ENCODE measurements at places on chromosomes 12 and 14.

DNA sequence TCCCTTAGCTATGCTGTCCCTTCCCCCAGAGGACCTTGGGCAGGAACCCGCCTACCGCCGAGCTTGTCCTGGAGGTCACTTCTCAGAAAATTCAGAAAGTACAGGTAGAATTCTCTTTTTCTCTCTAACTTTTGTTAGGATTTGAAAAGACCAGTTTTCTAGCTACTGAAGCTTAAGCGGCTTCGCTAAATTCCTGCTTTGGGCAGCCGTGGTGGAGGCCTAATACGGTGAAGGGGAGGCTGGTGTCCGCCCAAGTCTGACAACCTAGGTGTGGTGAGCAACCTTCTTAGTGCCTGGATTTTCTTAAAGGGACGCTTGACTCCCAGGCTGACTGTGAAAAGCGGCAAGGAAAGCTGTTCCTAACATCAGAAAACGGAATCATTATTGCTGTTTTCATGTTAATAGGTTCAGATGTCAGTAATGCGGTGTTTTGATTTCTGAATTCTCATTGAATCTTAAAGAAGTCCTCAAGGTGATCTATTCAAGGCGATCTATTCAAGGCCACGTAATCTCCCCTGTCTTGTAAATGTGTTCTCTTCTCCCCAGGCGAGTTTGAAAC is 835 bp downstream of the FGD4 start:
- peak; percentile 77 for DNase-seq

GRCh38 chr12:835754-836518 is 83.6 kb downstream of the WNK1 start:
- DNase-seq: no peak

DNA sequence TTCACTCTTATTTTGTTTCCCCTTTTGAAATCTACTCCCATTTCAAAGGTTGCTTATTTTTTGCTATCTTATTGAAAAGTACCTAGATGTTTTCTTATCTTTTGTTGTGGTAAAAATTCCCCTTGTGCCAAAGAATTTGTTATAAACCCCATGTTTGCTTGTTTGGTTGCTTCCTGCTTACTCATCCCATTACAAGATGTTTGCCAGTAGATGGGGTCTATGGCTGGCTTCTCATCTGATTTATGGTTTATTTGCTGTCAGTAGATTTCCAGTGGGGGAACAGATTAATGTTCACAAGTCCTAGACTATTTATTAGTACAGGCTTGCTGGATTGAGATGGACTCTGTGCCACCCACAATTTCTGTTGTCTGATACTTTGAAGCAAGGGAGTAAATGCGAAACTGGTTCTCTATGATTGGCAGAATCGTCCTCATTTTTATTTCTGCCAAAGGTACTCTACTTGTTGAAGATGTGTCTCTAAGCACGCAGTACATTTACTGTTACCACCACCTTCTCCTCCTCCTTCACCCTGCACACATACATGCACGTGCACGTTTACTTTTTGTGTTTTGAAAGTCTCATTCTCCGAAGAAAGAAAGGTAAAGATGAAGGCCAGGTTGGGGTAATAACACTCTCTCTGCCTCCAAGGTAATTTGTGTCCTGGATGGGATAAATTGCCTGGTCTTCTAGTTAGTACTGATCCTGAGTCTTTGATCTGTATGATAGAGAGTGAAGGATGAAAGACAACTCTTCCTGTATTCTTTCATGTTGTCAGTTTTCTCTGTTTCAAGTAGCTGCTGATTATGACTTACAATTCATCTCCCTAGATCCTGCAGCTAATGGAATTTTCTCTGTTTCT is 117.2 kb upstream of the ATP2B1 start:
- DNase-seq: no peak

- DNase-seq: peak; percentile 93
These were observed 10.9 kb downstream of the TCHP start for GRCh38 chr12:109910969-109911348.

- DNase-seq: peak; percentile 67
These were observed 68.3 kb downstream of the DERA start for GRCh38 chr12:15979096-15980092.

DNA sequence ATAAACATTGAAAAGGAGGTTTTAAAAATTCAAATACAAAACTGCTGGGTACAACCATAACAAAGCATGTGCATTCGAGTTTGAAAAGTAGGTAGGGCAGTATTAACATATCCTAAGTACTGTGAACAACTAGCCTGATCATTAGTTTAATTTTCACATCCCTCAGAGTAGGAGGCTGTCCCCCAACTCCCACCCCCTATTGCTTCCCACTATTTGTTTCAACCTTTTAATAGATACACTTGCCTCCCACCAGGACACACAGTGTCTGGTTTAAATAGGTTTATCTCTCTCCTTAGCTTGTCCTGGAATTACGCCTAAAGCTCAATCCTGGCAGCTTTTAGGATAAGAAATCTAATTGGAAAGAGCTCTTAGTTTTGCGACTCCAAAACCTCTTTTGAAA is 2.1 kb downstream of the TAOK3 start:
- DNase-seq: no peak

GRCh38 chr12:131114271-131114670 is 160.6 kb downstream of the ADGRD1 start:
- no peak for DNase-seq

DNA sequence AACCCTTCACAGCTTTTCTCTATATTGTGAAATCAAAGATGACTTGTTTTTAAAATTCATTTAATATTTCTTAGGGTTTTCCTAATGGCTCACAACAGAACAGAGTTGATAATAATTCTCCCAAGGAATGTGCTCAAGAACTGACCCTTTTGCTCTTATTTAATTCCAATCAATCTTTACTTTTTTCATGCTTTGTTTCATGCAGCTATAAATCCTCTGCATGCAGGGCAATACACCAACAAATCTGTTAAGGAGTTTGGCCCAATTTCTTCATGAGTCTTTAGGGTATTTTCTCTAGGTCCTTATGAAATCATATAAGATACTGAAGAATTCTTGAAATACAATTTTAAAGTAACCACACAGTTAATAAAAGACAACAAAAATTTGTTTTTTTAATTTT is 264.2 kb downstream of the SLC6A15 start:
- no peak for DNase-seq

- peak; percentile 70 for DNase-seq
These were observed 19.1 kb downstream of the SH2B3 start for GRCh38 chr12:111424793-111425251.

GRCh38 chr12:56622535-56622934 is 7.6 kb downstream of the BAZ2A start:
- no peak for DNase-seq

- DNase-seq: peak; percentile 79
These were observed 23.6 kb upstream of the TMEM260 start for GRCh38 chr14:56555921-56556570.

GRCh38 chr12:104448031-104448430 is 8.7 kb upstream of the CHST11 start:
- DNase-seq: no peak

- DNase-seq: peak; percentile 15
These were observed 454.2 kb downstream of the AEBP2 start for GRCh38 chr12:19893514-19893913.

DNA sequence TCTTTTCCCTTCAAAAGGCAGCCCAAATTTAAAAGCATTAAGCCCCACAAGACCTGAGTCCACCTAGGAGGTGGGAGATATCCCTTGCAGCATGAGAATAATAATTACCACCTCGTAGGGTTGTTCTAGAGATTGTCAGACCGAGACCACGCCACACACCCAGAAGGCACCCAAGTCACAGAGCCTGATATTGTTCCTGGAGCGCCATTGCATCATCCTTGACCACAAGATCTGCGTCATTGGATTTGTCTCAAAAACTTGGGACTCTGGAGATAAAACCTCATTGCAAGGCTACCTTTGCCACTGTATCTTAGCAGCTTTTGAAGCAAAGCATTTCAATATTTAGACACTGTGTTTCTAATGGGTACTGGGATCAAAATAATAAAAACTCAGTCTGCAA is 29.4 kb upstream of the PPP2R5C start:
- DNase-seq: no peak

DNA sequence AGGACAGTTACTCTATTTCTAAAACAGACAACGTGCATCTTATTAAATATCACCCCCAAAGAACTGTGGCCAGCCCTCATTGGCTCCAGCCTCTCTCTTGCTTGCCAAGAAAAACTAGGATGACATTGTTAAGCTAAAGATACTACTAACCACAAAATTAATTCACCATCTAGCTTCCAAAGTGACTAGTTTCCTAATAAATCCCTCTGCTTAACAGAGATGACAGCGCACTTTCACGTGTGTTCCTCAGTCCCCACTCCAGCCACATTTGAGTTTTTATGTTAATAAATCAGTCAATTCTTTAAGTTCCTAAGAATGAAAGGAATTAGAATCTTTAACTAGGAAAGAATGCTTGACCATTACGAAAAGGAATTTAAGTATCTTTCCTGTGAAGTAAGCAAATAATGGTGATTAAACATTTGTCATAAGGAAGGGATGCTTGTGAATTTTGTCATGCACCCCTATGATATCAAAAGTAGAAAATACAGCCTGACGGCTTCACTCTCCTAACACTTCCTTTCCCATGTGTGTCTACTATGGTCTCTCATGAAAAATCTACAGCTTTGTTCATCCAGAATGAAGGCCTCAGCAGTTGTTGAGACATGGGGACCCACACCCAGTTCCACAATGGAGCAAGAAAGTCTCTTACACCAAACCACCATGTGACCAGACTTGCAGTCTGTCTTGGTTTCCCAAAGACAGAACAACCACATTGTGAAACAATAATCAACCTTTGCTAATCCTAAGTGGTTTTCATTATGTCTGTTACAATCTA is 8.1 kb downstream of the CORO1C start:
- no peak for DNase-seq

- DNase-seq: no peak
These were observed 220.0 kb downstream of the RAD51B start for GRCh38 chr14:68039593-68039992.

DNA sequence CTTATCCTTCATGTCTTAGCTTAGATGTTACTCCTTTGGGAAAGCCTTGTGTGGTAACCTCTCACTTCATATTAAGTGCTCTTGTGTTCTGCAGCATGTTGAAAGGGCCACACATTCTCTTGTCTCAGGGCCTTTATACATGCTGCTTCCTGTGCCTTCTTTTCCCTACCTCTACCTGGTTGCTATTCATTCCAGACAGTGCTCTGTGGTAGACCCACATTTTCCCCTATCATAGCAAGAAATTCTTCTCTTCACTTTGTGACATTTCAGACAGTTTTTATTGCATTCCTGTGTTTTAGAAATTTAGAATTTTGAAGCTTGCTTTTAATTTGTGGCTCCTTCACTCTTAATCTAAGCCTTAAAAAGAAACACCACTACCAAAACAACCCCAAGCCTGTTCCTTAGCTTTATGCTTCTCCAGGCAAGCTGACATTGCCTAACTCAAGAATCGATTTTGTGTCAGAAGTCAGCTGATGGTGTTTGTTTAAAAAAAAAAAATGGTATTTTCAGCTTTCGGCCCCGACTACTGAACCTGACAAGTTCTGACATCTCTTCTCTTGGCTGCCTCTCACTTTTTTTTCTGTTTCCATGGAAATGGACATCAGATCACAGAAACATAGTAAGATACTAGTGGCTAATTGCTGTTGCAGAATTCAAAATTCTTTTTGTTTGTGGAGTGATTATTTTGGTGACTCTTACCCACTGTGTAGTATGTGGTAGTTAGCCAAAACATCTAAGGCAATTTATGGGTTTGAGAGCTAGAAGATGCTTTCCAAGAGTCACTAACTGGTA is 156.3 kb downstream of the NUBPL start:
- no peak for DNase-seq

GRCh38 chr14:32762886-32763285 is 175.8 kb upstream of the NPAS3 start:
- DNase-seq: no peak
